ENCODE measurements at places on chromosomes 13 and 19.

DNA sequence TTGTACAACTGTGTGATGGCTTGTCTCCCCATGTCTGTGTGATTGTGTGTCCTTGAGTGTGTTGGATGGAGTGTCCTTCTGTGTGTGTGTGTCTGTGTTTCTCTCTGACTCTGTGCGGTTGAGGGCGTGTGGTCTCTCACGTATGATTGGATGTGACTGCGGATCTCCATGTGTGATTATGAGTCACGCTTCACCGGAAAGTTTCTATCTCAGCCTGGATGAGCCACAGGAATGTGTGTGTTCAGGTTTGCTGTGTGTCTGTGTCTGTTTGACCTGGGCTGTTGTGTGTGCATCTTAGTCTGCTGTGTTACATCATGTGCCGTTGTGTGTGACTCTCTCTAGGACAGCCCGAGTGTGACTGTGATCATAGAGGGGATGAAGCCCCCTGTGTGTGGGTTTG is 15.5 kb upstream of the ZNF835 start:
- DNase-seq: peak; percentile 5

DNA sequence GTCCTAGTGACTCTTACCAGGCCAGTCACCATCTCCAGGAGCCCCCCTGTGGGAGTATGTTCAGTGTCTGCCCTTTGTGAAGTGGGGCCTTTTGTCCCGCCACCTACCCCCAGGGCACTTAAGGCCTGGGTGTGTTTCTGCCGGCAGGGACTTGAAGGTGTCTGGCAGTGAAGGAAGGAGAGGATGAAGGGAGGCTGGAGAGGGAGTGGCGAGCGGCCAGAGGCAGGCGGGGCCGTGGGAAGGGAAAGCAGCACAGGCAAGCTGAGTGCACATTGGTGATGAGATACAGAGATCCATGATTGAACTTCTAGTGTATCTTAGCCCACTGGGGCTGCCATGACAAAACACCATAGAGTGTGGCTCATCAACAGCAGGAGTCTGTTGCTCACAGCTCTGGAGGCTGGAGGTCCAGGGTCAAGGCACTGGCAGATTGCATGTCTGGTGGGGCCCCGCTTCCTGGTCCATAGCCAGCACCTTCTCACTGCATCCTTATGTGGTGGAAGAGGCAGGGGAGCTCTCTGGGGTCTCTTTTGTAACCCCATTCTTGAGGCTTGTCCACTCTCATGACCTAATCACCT is 17.5 kb downstream of the CUL4A start:
- DNase-seq: no peak

DNA sequence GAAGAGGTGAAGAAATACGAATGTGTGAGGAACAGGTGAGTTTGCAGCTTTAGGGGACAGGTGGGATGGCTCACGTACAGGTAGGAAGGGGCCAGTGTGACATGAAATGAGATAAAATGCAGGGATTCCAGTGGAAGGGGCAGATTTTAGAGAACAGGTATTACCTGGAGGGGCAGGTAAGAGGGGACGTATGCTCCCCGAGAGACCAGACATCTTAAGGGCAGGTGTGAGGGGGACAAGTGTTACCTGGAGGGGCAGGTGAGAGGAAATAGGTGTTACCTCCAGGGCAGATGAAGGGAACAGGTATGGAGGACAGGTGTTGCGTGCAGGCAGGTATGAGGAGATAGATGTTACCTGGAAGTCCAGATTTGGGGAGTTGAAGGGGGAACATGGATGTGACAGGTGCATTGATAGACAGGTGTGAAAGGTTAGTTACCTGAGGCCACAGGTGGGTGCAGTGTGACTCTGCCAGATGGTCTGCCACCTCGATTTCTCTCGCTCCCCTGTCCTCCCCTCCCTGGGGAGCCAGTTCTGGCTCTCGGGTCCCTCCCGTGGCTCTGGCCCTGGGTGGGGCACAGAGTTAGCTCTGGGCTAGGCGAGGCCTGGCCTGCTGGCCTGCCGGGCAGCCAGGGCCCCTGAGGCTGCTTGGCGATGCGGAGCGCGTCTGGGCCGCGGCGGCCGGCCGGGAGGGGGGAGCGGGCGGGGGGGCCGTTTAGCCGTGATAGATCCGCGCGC is 2.1 kb downstream of the ERFL start:
- no peak for DNase-seq

GRCh38 chr19:14105680-14106079 is 11.9 kb downstream of the PRKACA start:
- no peak for DNase-seq

GRCh38 chr19:19372656-19373416 is 32.6 kb upstream of the GATAD2A start:
- no peak for DNase-seq

DNA sequence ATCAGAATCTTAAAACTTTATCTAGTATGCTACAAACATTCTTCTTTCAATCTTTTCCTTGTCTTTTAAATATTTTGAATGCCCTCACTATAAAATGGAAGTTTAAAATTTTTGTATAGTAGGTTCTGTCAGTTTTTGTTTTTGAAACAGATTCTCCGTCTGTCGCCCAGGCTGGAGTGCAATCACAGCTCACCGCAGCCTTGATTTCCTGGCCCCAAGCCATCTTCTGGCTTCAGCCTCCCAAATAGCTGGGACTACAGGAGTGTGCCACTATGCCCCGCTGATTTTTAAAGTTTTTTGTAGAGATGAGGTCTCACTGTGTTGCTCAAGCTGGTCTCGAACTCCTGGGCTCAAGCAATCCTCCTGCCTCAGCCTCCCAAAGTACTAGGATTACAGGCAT is 20.7 kb downstream of the PHF11 start:
- no peak for DNase-seq

GRCh38 chr13:51552027-51552426 is 32.2 kb upstream of the WDFY2 start:
- DNase-seq: no peak

DNA sequence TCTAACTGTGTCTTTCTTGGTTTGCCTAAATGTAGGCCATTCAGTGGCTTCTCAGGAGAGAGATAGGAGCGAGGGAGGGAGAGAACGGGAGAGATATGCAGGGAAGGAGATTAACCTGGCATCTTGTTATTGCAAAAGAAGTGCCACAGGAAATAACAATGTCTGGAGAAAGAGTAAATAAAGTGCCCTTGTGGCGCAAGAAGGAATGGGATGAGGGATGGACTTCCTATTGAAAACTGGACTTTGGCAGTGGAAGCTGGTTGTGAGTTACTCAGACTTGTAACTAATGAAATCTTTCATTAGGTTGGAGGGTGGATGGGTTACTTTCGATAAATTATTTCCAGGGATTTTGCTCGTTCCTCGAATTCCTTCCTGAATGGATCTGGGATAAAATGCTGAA is 136.1 kb downstream of the LACC1 start:
- no peak for DNase-seq

DNA sequence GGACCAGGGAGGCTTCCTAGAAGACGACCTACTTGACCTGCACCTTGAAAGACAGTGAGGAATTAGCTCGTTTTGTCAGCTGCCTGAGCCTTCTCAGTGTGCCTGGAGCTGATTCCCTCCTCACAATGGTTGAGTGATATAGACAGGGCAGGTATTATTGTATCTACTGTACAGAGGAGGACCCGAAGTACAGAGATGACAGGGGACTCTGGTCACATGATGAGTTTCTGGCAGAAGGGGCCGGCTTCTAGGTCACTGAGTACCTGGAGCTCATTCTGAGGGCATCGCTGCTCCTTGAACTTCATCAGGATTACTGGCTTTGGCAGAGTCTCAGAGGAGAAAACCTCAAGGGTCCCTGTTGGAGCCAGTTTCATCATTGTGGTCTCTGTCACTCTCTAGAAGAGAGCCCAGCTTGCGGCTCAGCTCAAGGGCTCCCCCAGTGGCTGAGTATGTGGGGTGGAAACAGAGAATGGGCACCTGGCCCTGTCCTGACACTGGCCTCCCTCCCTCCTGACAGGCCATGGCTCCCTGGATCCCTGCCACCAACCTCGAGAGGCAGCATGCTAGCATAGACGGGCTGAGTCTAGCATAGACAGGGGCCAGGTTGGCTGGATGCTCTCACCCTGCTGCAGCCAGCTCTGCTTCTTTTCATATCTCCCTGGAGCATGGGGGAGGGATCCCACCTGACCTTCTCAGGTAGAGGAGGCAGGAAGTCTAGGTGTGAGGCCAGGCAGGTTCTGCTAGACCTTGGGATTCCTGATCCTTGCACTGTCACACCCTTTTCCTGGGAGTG is 38.7 kb downstream of the NFIX start:
- no peak for DNase-seq

DNA sequence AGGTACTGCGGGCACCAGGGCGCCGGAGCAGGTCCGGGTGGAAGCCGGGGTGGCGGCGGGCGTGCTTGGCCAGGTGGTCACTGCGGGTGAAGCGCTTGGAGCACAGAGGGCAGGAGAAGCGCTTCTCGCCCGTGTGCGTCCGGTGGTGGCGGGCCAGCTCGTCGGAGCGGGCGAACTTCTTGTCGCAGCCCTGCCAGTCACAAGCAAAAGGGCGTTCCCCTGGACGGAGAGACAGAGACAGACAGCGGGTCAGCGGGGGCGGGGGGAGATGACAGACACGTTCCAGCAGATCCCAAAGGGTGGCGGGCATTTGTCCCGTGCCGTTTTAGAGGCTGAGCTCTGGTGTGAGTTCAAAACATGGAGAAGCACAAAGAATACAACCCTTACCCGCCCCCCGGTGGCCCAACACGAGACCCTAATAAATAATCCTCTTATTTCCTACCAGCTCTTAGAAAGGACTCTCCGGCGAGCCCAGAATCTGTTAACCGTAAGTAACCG is 6.3 kb upstream of the REXO1 start:
- DNase-seq: no peak

DNA sequence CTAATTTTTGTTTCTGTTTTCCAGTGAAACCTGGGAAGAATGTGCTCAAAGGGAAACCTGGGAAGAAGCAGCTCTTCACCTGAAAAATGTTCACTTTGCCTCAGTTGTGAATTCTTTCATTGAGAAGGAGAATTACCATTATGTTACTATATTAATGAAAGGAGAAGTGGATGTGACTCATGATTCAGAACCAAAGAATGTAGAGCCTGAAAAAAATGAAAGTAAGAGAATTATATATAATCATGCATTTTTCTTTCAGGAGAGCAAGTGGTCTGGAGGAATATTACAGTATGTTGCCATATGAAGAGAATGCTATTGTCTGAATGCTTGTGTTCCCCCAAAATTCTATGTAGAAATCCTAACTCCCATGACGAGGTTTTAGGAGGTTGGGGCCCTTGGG is 3.4 kb downstream of the NUDT15 start:
- no peak for DNase-seq

GRCh38 chr19:29568036-29569025 is 37.8 kb upstream of the POP4 start:
- DNase-seq: no peak

DNA sequence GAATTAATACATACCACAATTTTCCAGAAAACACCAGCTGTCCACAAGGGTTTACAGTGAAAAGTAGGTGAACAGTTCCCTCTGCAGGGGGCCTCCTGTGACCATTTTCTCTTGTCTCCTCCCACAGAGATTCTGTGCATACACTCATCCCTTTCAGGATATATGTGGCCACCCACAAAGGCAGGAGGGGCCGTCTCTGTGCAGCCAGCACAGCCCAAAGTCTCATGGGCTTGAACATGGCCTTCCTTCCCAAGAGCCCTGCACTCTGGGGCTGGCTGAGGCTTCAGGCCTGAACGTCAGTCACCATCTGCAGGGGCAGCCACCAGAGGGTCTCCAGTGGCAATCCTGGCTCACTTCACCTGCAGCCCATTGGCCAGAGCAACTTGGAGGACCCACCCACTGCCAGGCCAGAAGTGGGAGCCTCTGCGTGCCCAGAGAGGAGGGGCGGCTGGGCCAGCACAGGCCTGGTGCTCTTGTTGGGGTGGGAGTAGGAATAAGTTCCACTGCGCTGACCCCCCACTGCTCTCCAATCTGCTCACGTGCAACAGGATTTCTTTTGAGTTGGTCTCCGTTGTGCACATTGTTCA is 25.1 kb downstream of the TMEM161A start:
- no peak for DNase-seq
